ENCODE measurements at places on chromosomes 5 and 9. TPM values are rescaled to one million over a fixed set of nuclear protein-coding genes. Genes with fewer than 3 reads are reported as not detected.
A peak's percentile ranks its signal among the peaks of the same experiment; 100 is the strongest.

ADGRD2 gene
- not detected for total RNA-seq

CDH9 gene
- total RNA-seq, result not detected

DNA sequence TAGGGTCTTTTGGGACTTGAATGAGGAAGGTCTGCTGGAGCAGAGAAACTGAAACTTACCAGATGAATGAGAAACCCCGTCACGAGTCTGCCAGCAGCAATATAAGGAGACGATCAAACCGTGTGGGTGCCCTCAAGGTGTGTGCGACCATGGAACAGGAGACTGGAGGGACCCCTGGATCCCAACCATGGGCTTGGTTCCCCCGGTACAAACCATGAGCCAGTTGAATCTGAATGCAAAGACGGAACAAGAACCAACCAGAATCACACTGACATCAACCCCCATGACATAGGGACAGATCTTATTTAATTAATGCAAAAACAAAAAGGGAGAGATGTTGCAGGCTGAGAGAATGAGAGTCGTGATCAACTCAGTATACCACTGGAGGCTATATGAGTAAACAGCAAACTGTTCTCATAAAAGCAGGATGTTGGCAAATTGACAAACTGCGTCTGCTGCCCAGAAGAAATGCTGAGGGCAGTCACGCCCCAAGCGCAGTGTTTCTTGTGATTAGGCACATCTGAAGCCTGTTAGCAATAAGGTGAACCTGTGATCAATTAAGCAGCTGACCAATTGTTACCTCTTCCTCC, 475.5 kb upstream of the ACO1 start:
- H3K4me3 ChIP-seq, result no peak overlapping the region
- H3K27ac ChIP-seq, result no peak overlapping the region
- DNase-seq, result no peak
- no peaks in the 10 kb centered on the region for H3K36me3 ChIP-seq
- H3K27me3 ChIP-seq, result no peaks in the 10 kb centered on the region

DNA sequence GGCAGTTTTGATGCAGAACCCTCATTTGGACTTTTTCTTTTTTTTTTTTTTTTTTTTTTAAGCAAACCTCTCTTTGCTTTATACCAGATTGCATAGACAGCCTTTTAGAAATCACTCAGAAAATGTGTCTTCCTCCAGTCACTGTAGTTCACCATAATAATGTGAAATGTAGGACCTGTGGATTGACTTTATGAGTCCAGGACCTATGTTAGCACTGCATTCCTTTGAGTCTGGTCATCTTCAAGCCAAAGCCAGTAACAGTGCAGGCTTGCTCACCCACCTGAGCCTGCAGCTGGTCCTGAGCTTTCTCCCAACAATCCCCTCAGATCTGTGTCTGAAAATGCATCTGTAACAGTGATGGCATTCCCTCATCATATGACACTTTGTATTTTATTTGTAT, 110.7 kb upstream of the NFIL3 start:
- H3K27ac ChIP-seq, result no peak overlapping the region
- H3K36me3 ChIP-seq, result no peaks in the 10 kb centered on the region
- H3K4me3 ChIP-seq, result no peak overlapping the region
- H3K27me3 ChIP-seq, result no peaks in the 10 kb centered on the region
- no peak for DNase-seq
- peaks cover 9% of the 10 kb centered on the region for H3K4me1 ChIP-seq

DNA sequence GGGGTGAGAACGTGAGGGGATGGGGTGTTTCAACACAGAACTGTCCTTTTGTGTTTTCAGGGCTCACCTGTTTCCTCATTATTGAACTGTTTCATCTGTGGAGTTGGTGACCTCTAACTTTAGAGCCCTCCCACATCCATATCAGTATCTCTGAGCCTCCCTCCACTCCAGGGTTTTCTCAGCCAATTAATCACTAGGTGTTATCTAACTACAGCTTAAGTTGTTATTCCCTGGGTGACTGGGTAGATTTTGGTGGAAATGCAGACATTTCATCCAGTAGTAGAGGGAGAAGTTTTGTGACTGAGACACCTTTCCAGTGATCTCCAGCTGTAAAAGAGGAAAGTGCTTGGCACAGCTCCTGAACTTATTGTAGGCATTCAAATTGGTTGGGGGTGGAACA, 23.7 kb downstream of the PPP3R2 start:
- H3K4me3 ChIP-seq, result no peak overlapping the region
- H3K27ac ChIP-seq, result no peak overlapping the region
- H3K36me3 ChIP-seq, result peaks cover 11% of the 10 kb centered on the region
- DNase-seq, result no peak

- H3K27ac ChIP-seq, result no peak overlapping the region
- no peak overlapping the region for H3K4me3 ChIP-seq
- no peak for DNase-seq
- H3K4me1 ChIP-seq, result peaks cover 13% of the 10 kb centered on the region
- no peaks in the 10 kb centered on the region for H3K36me3 ChIP-seq
Measured at GRCh38 chr9:12880406-12881015, 105.7 kb downstream of the LURAP1L start.

DNA sequence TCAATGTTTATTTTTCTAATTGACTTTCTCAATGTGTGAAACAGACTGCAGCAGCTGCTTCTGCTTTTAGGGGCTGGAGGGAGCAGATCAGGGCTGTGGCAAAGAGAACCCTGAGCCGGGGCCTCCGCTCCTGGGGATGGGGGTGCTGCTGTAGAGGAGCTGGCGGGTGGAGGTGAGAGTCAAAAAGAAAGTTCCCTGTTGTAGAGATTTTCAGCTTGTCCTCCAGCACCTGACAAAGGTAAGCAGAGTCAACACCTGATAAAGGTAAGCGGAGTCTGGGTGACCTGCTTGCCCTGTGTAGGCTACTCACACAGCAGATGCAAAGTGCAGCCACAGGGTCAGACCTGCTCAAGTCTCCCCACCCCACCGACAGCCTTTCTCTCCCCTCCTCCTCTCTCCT, 252.4 kb upstream of the IRX1 start:
- H3K4me1 ChIP-seq, result no peaks in the 10 kb centered on the region
- H3K36me3 ChIP-seq, result no peaks in the 10 kb centered on the region
- no peak overlapping the region for H3K4me3 ChIP-seq

DNA sequence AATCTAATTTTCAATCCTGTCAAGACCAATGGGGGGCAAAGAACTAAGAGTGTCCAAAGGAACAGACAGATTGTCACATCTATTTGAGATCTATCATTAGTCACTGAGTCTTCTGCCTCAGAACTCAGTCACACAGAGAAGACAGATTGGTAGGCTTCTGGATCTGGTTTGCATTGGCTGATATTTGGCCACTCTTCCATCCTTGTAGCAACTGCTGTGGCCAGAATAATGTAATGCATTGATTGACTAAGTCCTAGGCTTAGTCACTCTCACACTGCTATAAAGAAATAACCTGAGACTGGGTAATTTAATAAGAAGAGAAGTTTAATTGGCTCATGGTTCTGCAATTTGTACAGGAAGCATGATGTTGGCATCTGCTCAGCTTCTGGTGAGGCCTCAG, 458.5 kb downstream of the ACTL7B start:
- H3K36me3 ChIP-seq, result no peaks in the 10 kb centered on the region
- H3K27ac ChIP-seq, result no peak overlapping the region
- H3K4me3 ChIP-seq, result no peak overlapping the region
- no peak for DNase-seq
- no peaks in the 10 kb centered on the region for H3K4me1 ChIP-seq

- H3K36me3 ChIP-seq, result peaks cover 17% of the 10 kb centered on the region
- DNase-seq, result no peak
- H3K4me1 ChIP-seq, result peaks cover 7% of the 10 kb centered on the region
- peaks cover 6% of the 10 kb centered on the region for H3K27me3 ChIP-seq
- H3K27ac ChIP-seq, result no peak overlapping the region
Measured at GRCh38 chr5:1510631-1511030, 13.1 kb downstream of the LPCAT1 start.

DNA sequence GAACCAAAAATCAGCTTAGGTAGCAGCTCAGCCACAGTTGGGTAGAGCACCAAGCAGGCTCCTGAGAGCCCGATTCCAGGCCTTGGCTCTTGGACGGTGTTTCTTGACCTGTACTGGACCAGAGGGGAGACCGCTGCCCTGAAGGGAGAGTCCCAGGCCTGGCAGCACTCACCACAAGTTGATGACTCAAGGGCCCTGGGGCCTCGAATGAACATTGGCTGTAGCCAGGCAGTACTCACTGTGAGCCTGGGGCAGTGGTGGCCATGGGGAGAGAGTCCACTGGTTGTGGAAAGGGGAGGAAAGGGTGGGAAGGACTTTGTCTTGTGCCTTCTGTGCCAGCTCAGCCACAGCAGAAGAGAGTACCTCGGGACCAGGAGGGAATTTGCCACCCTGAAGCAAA, 166.1 kb downstream of the EDIL3 start:
- no peaks in the 10 kb centered on the region for H3K27me3 ChIP-seq
- DNase-seq, result no peak
- no peaks in the 10 kb centered on the region for H3K4me1 ChIP-seq
- H3K27ac ChIP-seq, result no peak overlapping the region
- H3K4me3 ChIP-seq, result no peak overlapping the region
- peaks cover 4% of the 10 kb centered on the region for H3K36me3 ChIP-seq

GRCh38 chr9:129336601-129337331, 158.7 kb upstream of the IER5L start:
- H3K36me3 ChIP-seq, result no peaks in the 10 kb centered on the region
- H3K27me3 ChIP-seq, result peaks cover 3% of the 10 kb centered on the region
- peak overlapping the region; percentile 42 for H3K4me3 ChIP-seq
- no peak overlapping the region for H3K27ac ChIP-seq

DNA sequence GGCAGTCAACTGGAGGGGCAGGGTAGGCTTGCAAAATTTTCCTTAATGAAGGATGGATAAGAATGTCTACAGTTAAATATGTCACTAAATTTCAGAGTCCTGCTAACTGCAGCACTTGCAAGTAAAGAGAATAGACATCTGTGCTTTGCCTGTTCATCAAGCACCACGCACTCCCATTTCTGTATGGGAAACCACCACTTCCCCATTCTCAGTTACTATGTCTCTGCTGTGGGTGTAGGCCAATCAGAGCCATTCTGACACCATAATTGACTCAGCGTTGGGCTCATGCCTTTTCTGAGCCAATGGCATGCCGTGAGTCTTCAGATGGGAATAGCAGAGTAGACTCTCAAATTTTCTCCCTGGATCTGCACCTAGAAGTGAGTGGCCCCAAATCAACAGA, 247.5 kb downstream of the GABRB2 start:
- no peaks in the 10 kb centered on the region for H3K36me3 ChIP-seq
- H3K4me3 ChIP-seq, result no peak overlapping the region
- DNase-seq, result no peak
- no peaks in the 10 kb centered on the region for H3K4me1 ChIP-seq
- H3K27ac ChIP-seq, result no peak overlapping the region
- no peaks in the 10 kb centered on the region for H3K27me3 ChIP-seq

DNA sequence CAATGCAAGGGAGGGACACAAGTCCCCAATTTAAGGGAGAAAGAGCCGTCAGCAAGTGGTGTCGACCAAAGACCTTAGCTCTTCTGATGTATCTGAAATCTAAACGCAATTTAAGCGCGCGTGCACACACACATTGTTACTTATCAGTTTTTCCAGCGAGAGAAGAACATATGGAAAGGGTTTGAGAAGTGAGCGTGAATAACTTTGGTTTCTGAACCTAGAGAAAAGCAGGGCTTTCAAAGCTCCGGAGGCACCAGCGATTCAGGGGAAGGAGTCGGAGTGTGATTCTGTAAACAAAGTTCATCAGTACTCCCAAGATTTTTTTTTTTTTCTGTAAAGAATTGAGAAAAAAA, 191.8 kb downstream of the MEF2C start:
- H3K27me3 ChIP-seq, result peaks cover 49% of the 10 kb centered on the region
- H3K4me1 ChIP-seq, result peaks cover 29% of the 10 kb centered on the region
- H3K36me3 ChIP-seq, result no peaks in the 10 kb centered on the region
- peak overlapping the region; percentile 87 for H3K4me3 ChIP-seq

- no peaks in the 10 kb centered on the region for H3K36me3 ChIP-seq
- no peaks in the 10 kb centered on the region for H3K4me1 ChIP-seq
- no peak overlapping the region for H3K4me3 ChIP-seq
- no peak for DNase-seq
Measured at GRCh38 chr9:107530679-107531078, 41.1 kb upstream of the KLF4 start.
